Adrenal gland (tissue), 19 donors: ENCODE measurements at places on chromosomes 5 and 9. TPM values are rescaled to one million over a fixed set of nuclear protein-coding genes. Genes with fewer than 3 reads are reported as not detected.

- DNase-seq: no peak
Observed at GRCh38 chr5:106185661-106186081, 1485.1 kb downstream of the EFNA5 start.

GRCh38 chr5:55852503-55852902, 1.3 kb downstream of the IL31RA start:
- no peak for DNase-seq

GRCh38 chr5:138212828-138213160, 329 bp downstream of the CDC23 start:
- no peak for DNase-seq

- DNase-seq: no peak
Observed at GRCh38 chr5:65771266-65771665, 49.3 kb downstream of the NLN start.

DNA sequence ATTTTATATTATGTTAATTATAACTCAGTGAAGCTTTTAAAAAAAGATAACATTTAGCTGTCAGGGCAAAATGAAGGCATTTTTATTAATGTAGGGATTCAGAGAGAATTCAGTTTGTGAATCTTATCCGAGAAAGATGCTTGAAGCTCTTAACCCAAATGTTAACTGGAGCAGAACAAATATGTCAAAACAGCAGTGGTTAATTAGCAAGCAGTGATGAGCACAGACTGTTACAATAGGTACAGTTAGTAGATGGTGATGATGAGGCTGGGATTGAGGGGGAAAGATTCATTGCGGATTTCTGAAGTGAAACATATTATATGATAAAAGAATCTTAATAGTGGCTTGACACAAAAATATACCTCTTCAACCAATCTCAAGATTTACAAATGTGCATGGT, 356.7 kb downstream of the DIRAS2 start:
- DNase-seq: no peak

GRCh38 chr5:96004087-96004486, 42.4 kb upstream of the ELL2 start:
- no peak for DNase-seq

DNA sequence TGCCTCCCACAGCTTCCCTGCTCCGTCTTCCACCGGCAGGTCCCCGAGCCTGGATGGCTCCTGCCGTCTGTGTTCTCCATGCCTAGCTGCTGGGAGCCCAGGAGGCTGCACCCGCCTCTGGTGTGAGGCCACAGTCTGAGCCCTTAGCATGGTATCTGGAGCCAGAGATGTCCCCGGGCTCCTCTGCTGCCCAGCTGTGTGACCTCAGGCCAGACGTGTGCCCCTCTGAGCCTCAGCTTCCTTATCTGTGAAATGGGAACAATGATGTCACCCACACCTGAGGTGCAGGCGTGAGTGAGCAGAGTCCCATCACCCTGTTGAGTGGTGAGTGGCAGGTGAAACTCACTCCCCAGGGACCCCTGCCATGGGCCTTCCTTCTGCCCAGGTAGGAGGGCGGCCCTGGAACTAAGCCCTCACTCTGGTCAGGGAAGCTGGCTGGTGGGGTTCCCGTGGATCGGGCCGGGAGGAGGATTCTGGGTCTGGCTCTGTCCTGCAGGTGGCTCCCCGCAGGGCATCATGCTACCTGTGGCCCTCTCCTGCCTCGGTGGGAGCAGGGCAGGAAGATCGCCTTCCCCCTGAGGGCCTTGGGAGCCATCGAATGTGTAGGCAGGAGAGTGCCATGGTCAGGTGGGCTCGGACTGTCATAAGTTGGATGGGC, 239.0 kb downstream of the PBX3 start:
- no peak for DNase-seq

GRCh38 chr5:93385655-93386054, 195.4 kb downstream of the NR2F1-AS1 start:
- no peak for DNase-seq

- DNase-seq: peak; percentile 57
Observed at GRCh38 chr9:131739959-131740648, at the start of gene RAPGEF1. Gene RAPGEF1 (minus strand): TSS chr9:131740076. CDS start chr9:131739830, 246 bp downstream.

DNA sequence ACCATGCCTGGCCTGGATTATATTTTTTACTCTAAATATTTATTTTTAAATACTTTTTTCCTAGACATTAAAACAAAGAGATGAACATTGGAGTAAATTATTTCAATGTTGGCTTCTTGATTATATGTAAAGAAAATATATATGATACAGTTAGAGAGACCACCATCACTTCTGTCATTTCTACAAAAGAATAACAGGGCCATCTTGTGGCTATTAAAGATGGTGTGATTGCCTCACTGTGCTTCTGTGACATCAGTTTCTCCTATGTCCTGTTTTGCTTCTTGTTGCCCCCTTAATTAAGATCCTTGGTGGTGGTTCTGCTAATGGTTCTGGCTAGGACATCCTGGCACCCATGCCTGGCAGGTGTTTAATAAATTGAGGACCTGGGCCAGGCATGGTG, 32.9 kb downstream of the NDFIP1 start:
- no peak for DNase-seq

DNA sequence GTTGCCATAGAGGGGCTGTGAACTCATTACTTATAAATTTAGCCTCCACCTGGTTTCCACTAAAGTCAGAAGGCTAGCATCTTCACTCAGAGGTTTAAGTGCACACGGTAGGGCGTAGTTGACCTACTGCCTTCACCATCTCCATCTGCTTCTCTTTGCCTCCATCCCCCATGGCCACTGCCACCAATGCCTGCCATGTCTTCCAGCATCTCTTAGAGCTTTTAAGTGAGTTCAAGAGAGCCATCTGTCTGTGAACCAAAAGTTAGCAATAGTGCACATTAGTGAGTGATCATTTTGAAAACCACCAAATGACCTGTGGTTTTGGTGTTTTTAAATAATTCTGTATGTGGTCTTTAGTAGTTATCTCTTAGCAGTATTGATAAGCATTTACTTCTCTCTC, 102.0 kb downstream of the DMRTA1 start:
- no peak for DNase-seq

DNA sequence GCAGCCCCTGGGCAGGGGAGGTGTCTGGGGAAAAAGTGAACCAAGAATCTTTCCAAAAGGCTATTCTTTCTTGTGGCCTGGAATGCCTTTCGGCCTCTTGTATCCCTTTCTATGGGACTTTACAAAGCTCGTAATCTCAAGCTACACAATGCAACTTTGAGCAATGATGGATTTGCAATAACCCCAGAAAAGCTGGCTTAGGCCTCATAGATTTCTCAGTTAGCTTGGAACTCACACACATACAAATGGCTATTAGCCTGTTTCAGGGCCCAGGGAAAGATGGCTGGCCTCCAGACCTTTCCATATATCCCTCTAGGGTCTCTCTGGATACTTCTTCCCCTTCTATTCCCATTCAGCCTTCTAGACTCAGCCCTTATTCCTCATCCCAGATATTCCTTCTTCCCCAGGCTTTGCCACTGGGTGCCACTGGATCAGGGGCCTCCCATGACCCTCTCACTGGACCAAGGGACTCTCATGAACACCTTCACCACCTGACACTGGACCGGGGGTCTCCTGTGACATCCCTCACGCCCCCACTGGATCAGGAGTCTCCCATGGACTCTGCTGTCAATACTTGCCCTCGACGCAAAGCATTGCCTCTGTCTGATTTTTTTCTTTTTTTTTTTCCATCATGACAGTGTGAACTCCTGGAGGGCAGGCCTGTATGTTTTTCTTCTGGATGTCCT, 59.5 kb downstream of the RAD23B start:
- no peak for DNase-seq

GRCh38 chr5:43601454-43602260, 1.3 kb upstream of the NNT start:
- peak; percentile 4 for DNase-seq

F2R gene
- polyA plus RNA-seq: 6.0 TPM

PRR7 gene
- 5.4 TPM for polyA plus RNA-seq

BTNL3 gene
- polyA plus RNA-seq: 0.07 TPM

MLANA gene
- polyA plus RNA-seq: not detected

SLC22A4 gene
- polyA plus RNA-seq: 3.7 TPM

NR2F1 gene
- polyA plus RNA-seq: 64.4 TPM

CDC20B gene
- not detected for polyA plus RNA-seq
